ENCODE measurements at places on chromosomes 5 and 9.

DNA sequence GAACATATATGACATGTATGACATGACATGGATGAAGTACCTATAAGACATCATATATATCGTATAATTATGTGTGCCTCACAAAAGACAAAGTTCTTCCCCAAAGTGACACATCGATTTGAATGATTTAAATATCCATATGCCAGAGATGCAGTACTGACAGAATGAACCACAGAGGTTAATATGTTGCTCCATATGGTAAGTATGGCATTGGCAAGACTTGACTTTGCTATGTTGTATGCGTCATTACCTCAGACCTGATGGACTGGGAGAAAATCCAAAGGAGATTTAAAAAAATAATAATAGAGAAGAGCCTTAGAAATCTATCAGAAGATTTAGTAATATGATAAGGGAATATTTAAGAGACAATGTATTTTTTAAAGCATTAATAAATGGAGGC is 263.2 kb downstream of the PJA2 start:
- peak; percentile 28 for DNase-seq

GRCh38 chr5:74052441-74053221 is 426.6 kb downstream of the ARHGEF28 start:
- DNase-seq, result no peak

DNA sequence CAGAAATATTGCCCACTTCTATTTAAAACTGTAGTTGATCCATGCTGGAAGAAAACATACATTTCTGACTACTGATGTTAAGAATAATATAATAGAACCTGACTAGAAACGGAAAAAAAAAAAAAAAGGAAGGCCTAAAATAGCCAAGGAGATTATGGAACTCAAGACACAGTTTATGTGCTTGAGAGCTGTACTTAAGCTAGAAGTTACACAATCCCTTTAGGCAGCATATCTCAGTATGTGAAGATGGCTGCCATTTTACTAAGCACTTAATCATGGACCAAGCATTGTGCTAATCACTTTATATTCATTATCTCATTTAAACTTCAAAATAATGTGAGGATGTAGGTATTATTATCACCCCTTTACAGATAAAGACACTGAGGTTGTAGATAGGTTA is 73.0 kb upstream of the NR4A3 start:
- DNase-seq, result no peak

DNA sequence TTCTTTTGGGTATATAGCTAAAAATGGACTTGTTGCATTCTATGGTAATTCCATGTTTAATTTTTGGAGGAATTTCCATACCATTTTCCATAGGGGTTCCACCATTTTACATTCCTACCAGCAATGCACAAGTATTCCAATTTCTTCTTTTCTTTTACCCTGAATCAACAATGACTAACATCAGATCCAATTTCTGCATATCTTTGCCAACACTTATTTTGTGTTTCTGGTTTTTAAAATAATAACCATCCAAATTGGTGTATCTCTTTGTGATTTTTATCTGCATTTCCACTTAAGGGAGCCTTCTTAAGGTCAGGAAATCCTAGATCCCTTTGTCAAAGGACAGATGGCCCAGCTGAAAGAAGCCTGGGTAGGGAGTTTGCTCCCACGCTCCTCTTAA is 29.5 kb upstream of the SMU1 start:
- DNase-seq, result peak; percentile 46

- DNase-seq, result no peak
Measured at GRCh38 chr9:88917375-88917774, 73.9 kb upstream of the S1PR3 start.

GRCh38 chr9:78253285-78253684 is 17.4 kb downstream of the CEP78 start:
- no peak for DNase-seq

DNA sequence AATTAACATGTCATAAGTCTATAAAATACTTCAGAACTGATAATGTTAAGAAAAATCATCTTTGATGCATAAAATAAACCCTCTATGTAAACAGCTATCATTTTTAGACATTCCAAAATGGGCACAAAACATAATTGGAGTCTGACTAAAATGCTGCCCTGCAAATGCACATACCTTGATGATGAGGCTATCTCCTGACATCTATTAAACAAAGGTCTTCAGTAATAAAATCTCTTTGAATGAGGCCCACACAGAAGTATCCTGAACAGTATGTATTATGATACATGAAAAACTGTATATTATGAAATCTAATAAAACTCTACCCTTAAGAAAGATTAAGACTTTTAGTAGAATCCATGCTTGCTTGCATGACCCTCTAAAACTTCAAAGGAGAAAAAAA is 66.1 kb downstream of the FBXL17 start:
- DNase-seq, result no peak

DNA sequence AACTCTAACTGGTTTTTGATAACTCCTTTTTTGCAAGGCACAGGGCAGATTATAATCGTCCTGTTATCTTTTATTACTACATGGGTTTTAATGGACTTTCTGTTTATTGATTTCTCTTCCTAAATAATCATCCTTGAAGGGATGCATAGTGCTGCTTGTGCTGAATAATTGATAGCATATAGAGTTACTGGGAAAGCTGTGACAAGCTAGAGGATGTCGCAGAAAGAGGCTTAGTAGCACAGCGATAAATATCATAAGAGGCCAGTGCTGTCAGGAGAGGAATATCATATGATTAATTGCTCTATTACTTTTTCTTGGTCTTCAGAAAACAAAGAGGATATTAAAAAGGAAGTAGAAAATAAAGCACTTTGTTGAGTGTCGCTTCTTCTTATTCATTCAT is 1007.1 kb upstream of the ACO1 start:
- DNase-seq, result no peak

DNA sequence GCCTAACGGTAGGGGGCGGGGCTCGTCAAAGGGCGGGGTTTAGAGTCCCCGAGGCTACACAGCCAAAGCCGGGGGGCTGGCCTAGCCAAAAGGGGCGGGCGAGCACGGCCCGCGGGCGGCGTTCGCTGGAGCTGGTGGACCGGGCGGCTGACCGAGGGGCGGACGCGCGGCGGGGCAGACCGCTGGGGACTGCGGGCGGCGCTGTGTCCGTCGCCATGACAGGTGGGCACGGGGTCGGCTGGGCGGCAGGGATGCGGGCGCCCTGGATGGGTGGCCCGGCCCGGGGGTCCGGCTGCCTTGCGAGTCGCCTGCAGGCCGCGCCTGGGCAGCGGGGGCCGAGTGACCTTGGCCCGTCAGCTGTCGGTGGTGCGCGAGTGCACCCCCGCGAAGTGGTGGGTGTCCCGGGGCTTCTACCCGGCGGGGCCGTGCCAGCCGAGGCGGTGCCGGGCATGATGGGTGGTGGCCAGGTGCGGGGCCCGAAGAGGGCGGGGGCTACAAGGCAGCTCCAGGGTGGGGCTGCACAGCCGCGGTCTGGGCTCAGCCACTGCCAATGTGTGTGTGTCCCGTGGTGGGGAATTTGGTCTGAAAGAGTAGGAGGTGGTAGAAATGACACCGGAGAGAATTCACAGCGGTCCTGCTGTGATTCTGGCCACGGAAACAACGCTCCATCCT is at the start of gene CARD19:
TSS of gene CARD19 (plus strand) at position 87 of the 672 bp plus-strand sequence. CDS start at position 216, 129 bp downstream.
- DNase-seq, result peak; percentile 15

GRCh38 chr5:644509-644908 is 32.4 kb downstream of the CEP72 start:
- DNase-seq, result no peak

- DNase-seq, result no peak
Measured at GRCh38 chr9:97801180-97801579, 51.8 kb upstream of the FOXE1 start.

DNA sequence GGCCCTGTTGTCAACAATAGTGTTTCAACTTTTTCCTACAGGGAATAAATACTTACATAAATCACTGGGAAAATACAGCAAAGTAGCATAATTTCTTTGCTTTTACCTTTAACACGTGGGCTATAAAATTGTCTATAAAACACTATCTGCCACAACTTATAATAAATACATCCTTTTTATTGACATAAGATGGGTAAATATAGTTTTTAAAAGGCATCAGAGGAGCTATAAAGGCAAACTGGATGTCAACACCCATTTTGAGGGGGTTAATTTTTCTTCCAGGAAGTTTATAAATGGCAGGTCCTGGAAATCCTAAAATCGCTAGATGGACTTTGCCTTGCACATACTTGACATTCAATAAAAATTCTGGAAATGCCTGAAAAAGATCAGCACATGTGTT is 358.0 kb downstream of the PDE4D start:
- DNase-seq, result no peak

GRCh38 chr5:121503111-121503840 is 348.4 kb upstream of the FTMT start:
- DNase-seq, result peak; percentile 9

Data from fibroblast of skin of right biceps (primary cell).